ENCODE measurements at places on chromosomes 7 and 10.

DNA sequence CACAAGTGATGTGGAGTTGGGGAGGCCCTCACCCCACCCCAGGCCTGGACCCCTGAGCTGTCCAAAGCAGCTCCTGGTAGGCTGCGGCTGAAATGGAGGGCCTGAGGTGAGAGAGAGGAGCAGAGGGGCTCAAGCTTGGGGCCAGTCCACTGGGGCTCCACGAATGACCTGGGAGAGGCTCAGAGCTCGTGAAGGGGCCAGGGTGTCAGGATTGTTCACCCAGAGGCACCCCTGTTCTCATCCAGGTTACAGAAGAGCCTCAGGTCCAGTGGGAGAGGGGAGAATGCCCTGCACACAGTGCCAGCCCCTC is 102.2 kb upstream of the RET start:
- no peak for DNase-seq

GRCh38 chr7:68216051-68216450 is 1219.4 kb downstream of the TYW1 start:
- no peak for DNase-seq

GRCh38 chr7:146126767-146127509 is 10.3 kb downstream of the CNTNAP2 start:
- no peak for DNase-seq

GRCh38 chr7:139936760-139937310 is 107.8 kb downstream of the TBXAS1 start:
- DNase-seq, result peak; percentile 62

DNA sequence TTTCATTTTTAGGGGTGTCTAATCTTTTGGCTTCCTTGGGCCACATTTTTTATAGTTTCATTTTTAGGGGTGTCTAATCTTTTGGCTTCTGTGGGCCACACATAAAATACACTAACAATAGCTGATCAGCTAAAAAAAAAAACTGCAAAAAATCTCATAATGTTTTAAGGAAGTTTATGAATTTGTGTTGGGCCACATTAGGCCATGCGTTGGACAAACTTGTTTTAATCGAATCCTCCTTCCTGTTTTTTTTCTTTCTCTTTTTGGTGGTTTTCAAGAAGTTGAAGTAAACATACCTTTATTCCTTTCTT is 37.4 kb downstream of the ZNRF2 start:
- DNase-seq, result no peak

- DNase-seq, result no peak
These were observed 126.5 kb upstream of the UNC5B start for GRCh38 chr10:71085689-71086438.

DNA sequence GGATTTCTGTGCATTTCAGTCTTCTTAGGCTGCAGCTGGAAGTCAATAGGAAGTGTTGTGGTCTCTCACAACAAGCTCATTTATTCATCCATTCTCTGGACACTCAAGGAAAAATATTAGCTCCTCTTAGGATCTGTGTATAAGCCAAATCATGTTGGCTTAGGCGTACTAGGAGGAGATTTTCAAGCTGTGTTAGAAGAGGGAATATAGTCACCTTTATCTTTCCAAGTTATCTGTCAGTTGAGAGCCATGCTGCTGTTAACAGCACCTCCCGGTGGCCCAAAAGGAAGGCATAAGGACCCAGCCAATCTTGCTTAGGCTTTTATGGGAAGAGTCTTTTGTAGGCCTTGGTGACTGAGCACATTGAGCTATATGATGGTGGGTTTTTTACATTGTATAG is 220.0 kb downstream of the LRMDA start:
- no peak for DNase-seq

DNA sequence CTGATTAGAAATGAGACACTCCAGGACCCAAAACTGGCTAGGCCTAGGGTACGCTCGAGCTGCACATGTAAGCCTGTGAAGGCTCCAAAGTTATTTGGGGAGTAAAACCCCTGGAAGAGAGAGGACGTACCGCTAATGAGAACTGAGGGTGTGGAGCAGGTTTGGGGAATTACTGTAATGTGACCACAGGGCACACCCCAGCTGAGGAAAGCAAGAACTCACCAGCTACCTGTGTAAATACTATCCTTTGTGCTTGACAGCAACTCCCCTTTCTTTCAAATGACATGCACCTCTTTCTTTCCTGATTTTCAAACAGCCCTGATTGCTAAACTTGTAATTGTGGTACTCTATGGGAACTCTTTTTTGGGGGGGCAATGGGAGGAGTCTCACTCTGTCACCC is 147.2 kb downstream of the JAZF1 start:
- no peak for DNase-seq

- DNase-seq, result no peak
These were observed 600.5 kb downstream of the TYW1 start for GRCh38 chr7:67597161-67597560.

- no peak for DNase-seq
These were observed 40.8 kb upstream of the TSPAN33 start for GRCh38 chr7:129103561-129104324.

- no peak for DNase-seq
These were observed at the start of gene MDFIC for GRCh38 chr7:114922026-114922651. Gene MDFIC (plus strand): TSS chr7:114922094. CDS start chr7:114923034, 940 bp downstream.

GRCh38 chr7:90551036-90551435 is 45.1 kb upstream of the CDK14 start:
- DNase-seq, result no peak

GRCh38 chr10:43648398-43649184 is at the start of gene ZNF32:
Gene ZNF32 (minus strand): TSS chr10:43648881. CDS start chr10:43646133, 2,748 bp downstream.
- peak; percentile 38 for DNase-seq

GRCh38 chr7:131602304-131602993 is 46.0 kb upstream of the PODXL start:
- no peak for DNase-seq

DNA sequence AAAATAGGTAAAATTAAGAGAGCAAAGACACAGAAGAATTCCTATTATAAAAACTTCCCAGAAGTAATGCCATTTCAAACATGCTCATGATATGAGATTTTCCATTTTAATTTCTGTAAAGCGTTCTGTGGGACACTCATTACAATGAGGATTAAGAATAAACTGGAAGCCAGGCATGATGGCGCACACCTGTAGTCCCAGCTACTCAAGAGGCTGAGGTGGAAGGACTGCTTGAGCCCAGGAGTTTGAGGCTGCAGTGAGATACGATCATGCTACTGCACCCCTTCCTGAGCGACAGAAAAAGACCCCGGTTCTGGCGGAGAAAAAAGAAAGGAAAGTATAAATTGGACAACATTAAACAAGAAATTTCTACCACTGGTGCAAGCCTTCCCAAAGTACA is 1.5 kb downstream of the DNA2 start:
- no peak for DNase-seq

GRCh38 chr10:84548869-84549268 is 220.5 kb downstream of the CCSER2 start:
- no peak for DNase-seq

GRCh38 chr7:157445246-157445955 is 108.6 kb downstream of the DNAJB6 start:
- DNase-seq, result no peak

GRCh38 chr7:80127412-80128160 is 7.0 kb upstream of the GNAI1 start:
- no peak for DNase-seq

- DNase-seq, result no peak
These were observed 15.2 kb downstream of the SLC29A3 start for GRCh38 chr10:71334221-71334791.

GRCh38 chr7:27661811-27662489 is 733 bp downstream of the HIBADH start:
- DNase-seq, result no peak

- no peak for DNase-seq
These were observed 263.2 kb upstream of the C7orf33 start for GRCh38 chr7:148327379-148327778.

- DNase-seq, result peak; percentile 57
These were observed 12.7 kb upstream of the AKR1B10 start for GRCh38 chr7:134514663-134515062.

GRCh38 chr10:70328018-70328417 is 44.2 kb upstream of the NPFFR1 start:
- DNase-seq, result no peak

DNA sequence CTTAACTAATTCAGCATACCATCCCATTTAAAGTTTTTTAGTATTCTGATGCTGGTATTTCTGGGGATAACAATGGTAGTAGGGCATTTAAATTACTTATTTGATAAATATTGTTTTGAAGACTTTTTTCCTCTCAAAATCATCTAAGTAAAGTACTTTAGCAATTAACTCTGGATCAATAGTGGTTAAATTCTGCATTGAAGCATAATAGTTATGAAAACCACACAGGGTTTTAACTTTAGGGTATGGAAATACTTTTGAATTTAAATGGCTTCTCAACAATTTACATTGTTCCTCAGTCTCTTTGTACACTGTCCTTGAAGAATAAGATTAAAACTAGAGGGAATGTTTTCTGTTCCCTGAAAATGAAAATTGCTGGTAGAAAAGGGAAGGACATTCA is 202.6 kb upstream of the STEAP4 start:
- DNase-seq, result no peak

- no peak for DNase-seq
These were observed 378.1 kb downstream of the RPS24 start for GRCh38 chr10:78411716-78412115.

- no peak for DNase-seq
These were observed 70.2 kb downstream of the NHLRC2 start for GRCh38 chr10:113924664-113925063.

DNA sequence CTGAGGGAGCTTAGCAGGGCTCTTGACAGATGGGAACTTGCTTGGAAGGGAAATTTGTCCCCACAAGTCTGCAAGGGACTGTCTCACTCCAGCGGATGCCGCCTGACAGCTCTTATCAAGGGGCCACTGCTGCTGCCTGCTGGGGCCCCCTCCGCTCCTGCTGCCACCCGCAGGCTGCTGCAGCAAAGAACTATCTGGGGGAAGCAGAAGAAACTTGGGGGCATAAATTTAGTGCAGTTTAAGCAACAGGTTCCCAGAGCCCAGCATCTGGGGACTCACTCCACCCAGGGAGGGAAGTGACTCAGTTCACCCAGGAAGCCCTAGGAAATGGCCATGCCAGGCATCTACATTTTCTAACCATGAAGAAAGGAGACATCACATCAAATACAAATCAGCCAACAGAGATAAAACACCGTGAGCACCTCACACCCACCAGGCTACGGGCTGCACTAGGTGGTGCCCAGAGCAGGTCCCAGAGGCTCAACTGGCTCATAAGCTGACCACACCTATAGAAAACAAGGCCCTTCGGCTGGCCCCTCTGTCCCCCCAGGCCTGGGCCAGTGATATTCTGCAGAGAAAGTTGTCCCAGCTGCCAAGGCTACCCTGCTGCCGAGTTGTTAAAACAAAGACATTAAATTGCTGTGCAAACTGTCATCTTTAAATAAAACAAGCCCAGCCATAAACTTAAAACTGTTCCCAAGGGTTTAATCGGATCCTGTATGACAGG is 3.7 kb downstream of the RGS10 start:
- DNase-seq, result no peak

DNA sequence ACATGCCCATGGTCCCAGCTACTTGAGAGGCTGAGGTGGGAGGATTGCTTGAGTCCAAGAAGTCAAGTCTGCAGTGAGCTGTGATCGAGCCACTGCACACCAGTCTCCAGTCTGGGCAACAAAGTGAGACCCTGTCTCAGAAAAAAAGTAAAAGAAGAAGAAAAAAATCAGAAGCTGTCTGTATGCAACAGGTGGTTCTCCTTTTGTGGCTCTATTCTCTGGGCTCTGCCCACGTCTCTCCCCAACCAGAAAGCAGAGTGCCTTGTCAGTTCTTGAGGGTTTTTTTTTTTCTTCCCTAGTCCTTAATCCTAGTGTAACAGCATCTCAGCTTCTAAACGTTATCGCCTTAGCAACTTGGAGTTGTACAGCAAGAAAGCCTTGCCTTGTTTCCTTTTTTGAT is 89.5 kb downstream of the PRKCQ start:
- DNase-seq, result no peak

DNA sequence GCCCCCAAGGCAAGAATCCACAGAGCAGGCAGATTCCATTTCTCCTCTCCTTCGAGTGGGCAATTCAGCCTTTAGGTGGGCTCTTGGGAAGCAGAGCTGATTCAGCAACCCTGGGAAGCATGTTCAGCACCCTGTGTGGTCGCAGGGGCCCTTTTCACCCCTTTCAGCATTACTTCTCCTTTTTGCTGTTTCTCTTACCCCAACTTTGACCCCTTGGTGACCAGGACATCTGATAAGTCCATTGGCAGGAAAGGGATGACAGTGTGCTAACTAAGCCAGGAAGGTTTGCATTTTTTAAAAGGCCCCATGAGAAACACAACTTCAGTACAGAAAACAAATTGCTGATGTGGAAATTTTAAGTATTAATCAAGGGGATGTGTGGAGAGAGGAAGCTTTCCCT is 283.7 kb upstream of the NRP1 start:
- DNase-seq, result no peak

- no peak for DNase-seq
These were observed 74.8 kb upstream of the SP8 start for GRCh38 chr7:20861468-20861867.

GRCh38 chr10:127052001-127052400 is 144.4 kb downstream of the INSYN2A start:
- DNase-seq, result no peak

GRCh38 chr7:101602484-101603241 is 26.4 kb downstream of the MYL10 start:
- peak; percentile 26 for DNase-seq

GRCh38 chr10:127468632-127469031 is 80.5 kb upstream of the NPS start:
- no peak for DNase-seq

DNA sequence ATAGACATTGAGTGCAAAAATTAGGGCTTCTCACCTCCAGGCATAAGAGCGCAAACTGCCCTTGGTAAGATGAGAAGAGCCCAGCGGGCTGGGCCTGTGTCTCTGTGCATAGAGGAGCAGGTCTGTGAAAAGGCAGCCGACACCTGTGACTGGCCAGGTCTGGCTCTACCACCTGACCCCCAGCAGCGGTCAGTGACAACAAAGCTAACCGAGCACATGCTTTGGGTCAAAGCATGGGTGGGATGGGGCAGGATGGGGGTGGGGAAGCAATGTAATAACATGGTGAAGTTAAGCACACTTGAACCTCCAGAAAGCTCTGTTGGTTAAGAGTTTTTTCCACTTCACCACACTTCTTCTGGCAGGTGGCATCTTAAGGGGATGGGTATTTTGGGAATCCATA is 29.3 kb downstream of the CYTH3 start:
- no peak for DNase-seq

Data from AG04450 (cell line).